H7 (cell line): ENCODE measurements at places on chromosomes 6 and 20. TPM values are rescaled to one million over a fixed set of nuclear protein-coding genes. Genes with fewer than 3 reads are reported as not detected.

GRCh38 chr6:164695896-164696295 is 613.5 kb downstream of the C6orf118 start:
- no peak for DNase-seq

Gene TNF
- total RNA-seq = not detected in 2 replicates

DNA sequence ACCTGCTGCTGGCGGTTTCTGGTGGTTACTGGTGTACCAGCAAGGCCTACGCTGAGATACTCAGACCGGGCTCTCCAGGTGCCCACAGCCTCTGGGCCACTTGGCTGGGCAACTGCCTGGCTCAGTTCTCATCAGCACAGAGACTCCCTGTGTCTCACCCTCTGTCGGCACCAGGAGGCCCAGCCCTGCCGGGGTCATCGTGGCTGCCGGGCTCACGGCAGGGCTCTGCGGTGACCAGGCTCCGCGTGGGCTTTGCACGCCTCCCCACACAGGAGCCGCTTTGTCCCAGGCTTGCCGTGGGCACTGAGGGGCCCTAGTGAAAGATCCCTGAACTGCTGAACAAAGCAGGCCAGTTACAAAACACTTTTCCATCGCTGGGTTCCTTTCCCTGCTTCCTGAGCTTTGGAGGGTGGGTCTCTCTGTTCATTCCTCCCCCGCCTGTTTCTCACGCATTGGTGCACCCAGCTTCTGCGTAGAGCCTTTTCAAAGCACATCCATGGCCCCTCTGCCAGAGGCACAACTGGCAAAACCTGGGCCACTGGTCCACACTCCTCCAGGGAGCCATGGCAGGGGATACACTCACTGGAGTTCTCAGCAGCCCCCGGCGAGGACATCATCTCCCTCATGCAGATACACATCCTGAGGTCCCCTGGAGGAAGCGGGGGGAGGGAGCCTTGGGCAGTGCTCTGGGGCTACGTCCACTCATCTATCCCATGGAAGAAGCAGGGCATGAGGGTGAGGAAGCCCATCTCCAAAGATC is 117.0 kb downstream of the NFATC2 start:
- DNase-seq = no peak

Gene PHACTR3
- total RNA-seq = 0.03 and 0.41 TPM in 2 replicates

Gene TMEM200A
- 2.8 and 4.2 TPM in 2 replicates for total RNA-seq
